ENCODE measurements at places on chromosomes 1 and 21.

DNA sequence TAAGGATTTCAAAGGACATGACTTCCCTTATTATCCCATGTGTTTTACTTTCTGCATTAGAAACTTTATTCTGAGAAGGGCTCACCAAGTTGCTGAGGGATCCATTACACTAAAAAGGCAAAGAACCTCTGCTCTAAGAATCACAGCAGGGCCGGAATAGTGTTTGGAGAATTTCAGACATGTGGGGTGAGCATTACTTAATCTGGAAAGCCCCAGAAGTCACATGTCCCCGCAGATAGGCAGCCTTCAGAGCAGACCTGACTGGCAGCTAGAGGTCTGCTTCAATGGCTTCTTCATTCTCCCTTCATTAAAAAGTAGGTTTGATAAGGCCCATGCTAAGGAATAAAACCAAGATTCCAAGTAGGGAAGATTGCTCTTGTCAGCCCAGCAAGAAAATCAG lies 52.6 kb upstream of the RBM15 start:
- no peak for DNase-seq

- no peak for DNase-seq
Observed at GRCh38 chr1:202645097-202645476, 65.2 kb downstream of the SYT2 start.

DNA sequence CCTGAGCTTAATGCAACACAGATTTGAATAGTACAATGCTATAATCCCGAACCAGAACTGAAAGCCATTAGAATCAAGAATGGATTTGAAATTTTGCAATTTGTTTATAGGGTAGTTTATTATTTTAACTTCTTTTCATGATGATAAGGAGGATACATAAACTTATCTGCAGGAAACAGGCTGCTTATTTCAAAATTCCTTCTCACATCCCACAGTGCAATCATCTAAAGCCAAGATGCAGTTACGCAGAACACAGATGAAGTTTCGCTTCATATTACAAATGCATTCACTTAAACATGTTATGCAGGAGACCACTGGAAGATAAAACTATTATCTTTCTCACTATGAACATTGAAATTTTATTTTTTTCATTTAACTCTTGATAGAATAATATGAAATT lies 1019.6 kb downstream of the PLA2G4A start:
- DNase-seq, result no peak

DNA sequence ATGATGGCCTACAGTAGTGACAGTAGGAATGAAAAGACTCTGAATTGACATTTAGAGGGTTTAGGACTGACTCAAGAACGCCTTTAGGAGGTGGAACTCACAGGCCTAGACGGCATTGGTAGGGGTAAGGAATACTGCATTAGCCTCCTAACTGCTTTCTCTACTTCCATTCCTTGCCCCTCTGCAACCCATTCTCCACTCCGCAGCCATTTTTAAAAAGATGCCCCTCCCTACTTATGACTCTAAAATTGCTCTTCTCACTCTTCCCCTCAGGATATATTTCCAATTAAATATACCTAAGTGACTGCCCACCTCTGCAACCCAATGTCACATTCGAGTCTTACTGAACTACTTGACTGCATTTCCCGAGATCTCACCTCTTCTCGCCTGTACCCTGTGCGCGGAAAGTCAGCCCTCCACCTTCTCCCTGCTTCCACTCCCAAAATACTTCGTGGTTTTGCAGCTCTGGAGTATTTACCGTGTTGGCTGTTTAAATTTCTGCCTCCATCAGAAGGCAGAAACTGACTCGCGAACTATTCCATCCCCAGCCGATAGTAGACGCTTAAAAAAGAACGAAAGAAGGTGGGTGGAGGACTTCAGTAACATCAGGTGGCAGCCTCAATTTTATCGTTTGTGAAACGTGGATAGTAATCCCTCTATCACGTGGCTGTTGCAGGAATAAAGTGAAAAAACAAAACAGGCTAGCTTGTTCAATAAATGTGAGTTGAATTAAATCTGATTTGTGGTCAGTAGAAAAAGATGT lies 1.1 kb upstream of the YBX1 start:
- DNase-seq, result no peak

DNA sequence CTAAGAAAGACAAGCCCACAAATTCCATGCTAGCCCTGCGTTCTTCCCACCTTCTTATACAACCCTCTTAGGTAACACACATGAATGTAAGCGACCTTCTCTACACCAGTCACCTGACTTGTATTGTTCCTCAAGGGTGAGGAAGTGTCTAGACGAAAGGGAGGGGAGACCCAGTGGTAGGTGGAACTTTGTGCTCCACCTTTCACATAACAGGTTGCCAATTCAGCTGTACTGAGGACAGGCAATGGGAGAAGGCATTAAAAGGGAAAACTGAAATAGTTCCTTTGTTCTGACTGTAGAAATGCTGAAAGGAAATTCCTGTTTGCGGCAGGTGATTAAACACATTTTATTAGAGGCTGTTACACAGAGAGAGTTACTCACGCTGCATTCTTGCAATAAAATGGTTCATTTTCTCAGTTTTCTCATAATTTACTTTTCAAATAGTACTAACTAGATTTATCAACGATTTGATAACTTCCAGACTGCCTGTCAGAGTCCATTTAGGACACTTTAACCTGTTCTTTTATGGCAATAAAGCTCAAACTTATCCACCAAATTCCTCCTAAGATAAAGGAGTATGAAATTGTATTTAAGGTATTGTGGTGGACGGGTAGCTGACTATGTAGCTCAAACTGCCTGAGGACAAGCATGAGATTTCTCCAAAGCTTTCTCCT lies 17.8 kb upstream of the CHRM3 start:
- DNase-seq, result no peak

- DNase-seq, result no peak
Observed at GRCh38 chr1:43358121-43358745, 548 bp upstream of the CDC20 start.

- no peak for DNase-seq
Observed at GRCh38 chr1:56414728-56415224, 164.6 kb downstream of the PLPP3 start.

- DNase-seq, result no peak
Observed at GRCh38 chr1:109060707-109061106, 15.1 kb downstream of the TAF13 start.

DNA sequence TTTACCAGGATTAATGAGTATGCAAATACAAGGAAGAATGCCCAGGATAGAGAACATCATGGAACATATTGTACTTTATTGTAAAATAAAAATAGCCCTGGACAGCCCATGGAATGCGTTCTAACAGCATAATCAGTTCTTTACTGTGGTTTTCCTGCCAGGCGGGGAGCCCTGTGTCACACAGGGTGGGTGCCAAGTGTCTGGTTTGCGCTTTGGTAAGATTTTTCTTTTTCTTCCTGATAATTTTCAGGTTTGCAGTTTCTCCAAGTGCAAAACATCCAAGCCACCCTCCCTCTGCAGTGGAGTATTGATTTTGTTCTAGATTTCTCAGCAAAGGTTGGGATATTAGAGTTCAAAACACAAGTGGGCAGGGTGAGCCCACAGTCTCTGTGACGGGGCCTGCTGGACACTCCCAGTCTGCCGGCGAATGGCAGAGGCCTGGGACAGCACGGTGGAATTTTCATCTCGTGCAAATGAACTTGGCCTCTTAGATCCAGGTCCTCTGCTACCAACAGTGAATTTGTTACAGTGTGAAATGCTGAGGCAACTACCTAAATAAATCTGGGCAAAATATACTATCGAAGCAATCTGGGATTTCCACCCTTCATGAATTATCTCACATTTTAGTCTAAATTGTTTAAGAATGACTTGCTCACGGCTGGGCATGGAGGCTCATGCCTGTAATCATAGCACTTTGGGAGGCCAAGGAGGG lies 15.6 kb upstream of the KCNJ15 start:
- DNase-seq, result no peak

GRCh38 chr1:31122741-31123140 lies 57.2 kb upstream of the PUM1 start:
- no peak for DNase-seq

DNA sequence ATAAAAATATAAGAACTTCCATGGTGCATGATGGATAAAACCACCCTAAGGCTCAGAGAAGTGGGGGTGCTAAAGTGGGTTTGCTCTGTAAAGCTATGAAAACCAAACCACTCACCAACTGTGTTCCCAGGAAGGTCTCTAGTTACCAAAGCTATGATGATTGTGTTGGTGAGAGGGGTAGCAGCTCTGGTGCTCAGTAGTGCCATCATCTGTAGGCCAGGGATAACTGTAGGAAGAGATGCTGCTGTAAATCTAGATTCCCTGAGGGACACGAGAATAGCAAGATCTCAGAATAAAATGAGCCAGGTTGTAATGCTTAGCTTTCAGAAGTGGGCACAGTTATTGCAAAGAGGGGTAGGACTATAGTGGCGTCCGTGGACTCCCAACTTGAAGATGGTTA lies 124.5 kb downstream of the GREM2 start:
- no peak for DNase-seq

DNA sequence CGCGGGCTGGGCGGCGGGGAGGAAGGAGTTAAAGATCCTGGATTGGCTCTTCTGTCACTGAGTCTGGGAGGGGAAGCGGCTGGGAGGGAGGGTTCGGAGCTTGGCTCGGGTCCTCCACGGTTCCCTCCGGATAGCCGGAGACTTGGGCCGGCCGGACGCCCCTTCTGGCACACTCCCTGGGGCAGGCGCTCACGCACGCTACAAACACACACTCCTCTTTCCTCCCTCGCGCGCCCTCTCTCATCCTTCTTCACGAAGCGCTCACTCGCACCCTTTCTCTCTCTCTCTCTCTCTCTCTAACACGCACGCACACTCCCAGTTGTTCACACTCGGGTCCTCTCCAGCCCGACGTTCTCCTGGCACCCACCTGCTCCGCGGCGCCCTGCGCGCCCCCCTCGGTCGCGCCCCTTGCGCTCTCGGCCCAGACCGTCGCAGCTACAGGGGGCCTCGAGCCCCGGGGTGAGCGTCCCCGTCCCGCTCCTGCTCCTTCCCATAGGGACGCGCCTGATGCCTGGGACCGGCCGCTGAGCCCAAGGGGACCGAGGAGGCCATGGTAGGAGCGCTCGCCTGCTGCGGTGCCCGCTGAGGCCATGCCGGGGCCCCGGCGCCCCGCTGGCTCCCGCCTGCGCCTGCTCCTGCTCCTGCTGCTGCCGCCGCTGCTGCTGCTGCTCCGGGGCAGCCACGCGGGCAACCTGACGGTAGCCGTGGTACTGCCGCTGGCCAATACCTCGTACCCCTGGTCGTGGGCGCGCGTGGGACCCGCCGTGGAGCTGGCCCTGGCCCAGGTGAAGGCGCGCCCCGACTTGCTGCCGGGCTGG lies at the start of gene NPR1:
TSS of gene NPR1 (plus strand) at position 170 of the 818 bp plus-strand sequence. CDS start at position 591, 421 bp downstream.
- DNase-seq, result no peak

DNA sequence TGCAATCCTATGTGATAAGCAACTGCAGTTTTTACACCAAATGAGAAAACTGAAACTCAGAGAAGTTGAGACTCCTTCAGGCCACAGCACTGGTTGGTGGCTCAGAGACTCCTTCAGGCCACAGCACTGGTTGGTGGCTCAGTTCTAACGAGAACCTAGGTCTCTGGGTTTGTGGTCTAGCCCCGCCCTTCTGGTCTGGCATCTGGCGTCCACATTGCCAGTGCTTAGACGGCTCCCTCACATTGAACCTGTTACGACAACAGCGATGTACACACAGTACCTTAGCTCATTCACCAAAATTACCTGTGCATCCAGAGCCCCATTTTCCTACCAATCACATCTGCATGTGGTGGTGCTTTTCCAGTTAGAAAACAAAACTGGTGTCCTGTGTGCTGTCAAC lies 66.1 kb downstream of the NID1 start:
- peak; percentile 30 for DNase-seq

GRCh38 chr1:81329041-81329440 lies 471.7 kb upstream of the ADGRL2 start:
- DNase-seq, result no peak

GRCh38 chr1:227779021-227779441 lies 36.4 kb upstream of the PRSS38 start:
- no peak for DNase-seq

- no peak for DNase-seq
Observed at GRCh38 chr21:42834726-42835191, 44.6 kb downstream of the WDR4 start.

GRCh38 chr1:23483321-23484252 lies at the start of gene ASAP3:
TSS of gene ASAP3 (minus strand) at chr1:23484179. CDS start at chr1:23484133, 46 bp downstream.
- no peak for DNase-seq

DNA sequence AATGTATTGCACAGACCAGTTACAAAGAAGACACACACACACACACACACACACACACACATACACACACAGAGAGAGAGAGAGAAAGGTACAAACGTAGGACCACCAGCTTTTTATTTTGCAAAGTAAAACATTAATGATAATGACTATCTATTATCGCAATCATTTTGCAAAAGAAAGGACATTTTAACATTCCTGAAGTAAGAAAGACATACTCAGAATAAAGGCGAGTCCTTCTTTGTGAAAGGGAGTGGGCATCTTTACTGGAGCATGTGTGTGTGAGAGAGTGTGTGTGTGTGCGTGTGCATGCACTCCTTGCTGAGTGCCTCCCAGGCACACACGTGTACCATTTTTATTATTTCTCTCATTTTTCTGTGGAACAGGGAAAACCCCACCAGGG lies 28.4 kb downstream of the PPFIA4 start:
- DNase-seq, result no peak

GRCh38 chr1:85198864-85199263 lies 2.0 kb downstream of the SYDE2 start:
- no peak for DNase-seq

DNA sequence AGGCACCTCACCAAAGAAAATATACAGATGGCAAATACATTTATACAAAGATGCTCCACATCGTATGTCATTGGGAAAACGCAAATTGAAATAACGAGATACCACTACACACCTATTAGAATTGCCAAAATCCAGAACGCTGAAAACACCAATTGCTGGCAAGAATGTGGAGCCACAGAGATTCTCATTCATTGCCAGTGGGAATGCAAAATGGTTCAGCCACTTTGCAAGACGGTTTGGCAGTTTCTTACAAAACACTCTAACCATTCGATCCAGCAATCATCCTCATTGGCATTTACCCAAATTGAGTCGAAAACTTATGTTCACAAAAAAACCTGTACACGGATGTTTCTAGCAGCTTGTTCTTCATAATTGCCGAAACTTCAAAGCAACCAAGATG lies 223.3 kb upstream of the GREM2 start:
- no peak for DNase-seq

- no peak for DNase-seq
Observed at GRCh38 chr1:245008761-245009160, 144.4 kb upstream of the HNRNPU start.

GRCh38 chr1:57218487-57219079 lies 205.3 kb downstream of the DAB1 start:
- DNase-seq, result no peak

Measured in effector memory CD4-positive, alpha-beta T cell (primary cell).